ENCODE measurements at places on chromosomes 4 and X.
A peak's percentile ranks its signal among the peaks of the same experiment; 100 is the strongest.

DNA sequence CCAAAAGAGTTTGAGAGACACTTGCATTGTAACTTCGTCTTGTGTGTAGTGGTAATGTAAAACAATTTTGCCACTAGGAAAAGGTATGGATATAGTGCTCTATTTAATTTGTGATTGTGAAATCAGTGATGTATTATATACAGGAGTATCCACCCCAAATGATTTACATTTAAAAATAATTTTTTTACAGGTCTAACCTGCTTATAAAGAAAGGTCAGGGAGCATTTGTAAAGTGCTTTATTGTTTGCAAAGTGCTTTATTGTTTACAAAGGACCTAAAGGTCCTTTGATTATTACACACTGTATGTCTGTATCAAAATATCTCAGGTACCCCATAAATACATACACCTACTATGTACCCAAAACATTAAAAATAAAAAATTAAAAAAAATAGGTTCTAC lies 70.3 kb downstream of the DCK start:
- DNase-seq = no peak

DNA sequence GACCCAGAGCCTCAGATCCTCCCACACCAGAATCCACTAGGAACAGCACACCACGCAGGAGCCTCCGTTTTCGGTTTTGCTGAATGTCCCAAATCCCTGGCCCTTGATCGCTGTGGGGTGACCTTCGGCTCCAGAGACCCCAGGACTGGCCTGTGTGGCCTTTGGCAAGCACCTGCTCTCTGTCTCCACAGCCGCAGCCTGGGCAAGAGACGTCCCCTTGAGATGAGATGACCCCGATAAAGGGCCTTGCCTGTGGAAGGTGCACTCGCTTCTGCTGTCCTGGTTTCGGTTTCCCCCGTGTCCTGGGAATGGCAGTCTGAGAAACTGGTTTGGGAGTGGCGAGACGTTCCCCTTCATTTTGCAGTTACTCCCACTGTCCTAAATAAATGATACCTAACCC lies 9.6 kb downstream of the PSAPL1 start:
- DNase-seq = no peak

DNA sequence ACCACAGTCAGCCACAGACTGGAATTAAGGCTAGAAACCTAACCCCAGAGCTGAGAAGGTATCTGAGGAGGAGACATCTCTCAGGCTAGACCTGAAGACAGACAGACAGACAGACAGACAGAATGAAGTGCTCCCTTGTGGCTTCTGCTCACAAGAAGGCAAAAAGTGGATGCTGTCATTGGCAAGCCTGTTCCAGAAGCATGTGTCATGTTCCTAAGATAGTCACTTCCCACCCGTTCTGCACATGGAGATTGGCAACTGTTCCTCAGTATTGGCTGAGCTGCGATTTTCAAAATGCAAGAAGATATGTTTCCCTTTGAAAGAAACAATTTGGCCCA lies 166.4 kb downstream of the NSUN7 start:
- no peak for DNase-seq

- DNase-seq = no peak
Observed at GRCh38 chrX:44874420-44875184, 1.6 kb downstream of the KDM6A start.

- DNase-seq = no peak
Observed at GRCh38 chr4:113385281-113385899, 335.9 kb downstream of the ANK2 start.

GRCh38 chr4:13656569-13657405 lies 29.3 kb upstream of the BOD1L1 start:
- peak; percentile 43 for DNase-seq

- DNase-seq = no peak
Observed at GRCh38 chr4:54487491-54487890, 170.3 kb upstream of the KIT start.

GRCh38 chrX:57172544-57172943 lies 35.3 kb upstream of the SPIN2A start:
- no peak for DNase-seq

GRCh38 chr4:88690355-88690754 lies 7.3 kb downstream of the NAP1L5 start:
- no peak for DNase-seq

- DNase-seq = no peak
Observed at GRCh38 chrX:130801901-130802300, 101.1 kb downstream of the ENOX2 start.

DNA sequence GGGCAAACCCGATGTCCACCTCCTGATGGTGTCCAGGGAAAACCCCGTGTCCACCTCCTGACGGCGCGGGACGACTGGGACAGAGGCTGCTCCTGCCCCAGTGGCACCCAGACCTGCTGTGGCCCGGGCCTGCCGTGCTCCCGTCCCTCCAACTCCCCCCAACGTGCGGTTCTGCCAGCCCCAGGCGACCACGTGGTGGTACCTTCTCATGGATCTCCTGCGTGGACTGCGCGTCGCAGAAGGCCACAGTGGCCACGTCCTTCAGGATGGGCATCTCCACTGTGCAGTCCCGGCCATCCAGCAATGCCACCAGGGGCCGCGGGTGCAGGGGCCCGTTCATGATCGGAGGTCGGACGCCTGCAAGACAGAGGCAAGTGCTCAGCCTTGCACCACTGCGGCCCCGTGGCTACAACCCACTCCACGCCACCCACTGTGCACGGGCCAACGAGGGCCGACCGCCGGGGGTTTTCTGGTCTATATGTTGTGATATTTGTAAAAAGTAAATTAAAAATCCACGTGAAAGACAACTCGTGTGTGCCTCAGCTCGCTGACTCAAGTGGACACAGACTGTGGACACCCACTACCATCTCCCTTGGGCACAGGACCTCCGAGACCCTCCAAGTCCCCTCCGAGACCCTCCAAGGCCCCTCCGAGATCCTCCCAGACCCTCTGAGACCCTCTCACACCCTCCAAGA lies 10.8 kb downstream of the CTBP1 start:
- DNase-seq = no peak

DNA sequence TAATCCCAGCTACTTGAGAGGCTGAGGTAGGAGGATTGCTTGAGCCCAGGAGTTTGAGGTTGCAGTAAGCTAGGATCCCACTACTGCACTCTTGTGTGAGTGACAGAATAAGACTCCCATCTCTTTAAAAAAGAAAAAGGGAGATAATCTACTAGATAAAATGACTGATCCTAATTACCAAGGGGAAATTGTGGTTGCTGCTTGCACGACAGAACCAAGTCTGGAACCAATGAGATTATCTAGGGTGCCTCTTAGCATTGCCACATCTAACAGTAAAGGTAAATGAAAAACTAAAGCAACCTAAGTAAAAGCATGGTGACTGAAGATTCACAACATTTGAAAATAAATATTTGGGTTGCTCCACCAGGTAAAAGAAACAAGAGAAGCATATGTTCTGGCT lies 185.1 kb downstream of the PDHA2 start:
- DNase-seq = no peak

GRCh38 chr4:68658672-68659071 lies 11.8 kb downstream of the UGT2B15 start:
- DNase-seq = no peak

DNA sequence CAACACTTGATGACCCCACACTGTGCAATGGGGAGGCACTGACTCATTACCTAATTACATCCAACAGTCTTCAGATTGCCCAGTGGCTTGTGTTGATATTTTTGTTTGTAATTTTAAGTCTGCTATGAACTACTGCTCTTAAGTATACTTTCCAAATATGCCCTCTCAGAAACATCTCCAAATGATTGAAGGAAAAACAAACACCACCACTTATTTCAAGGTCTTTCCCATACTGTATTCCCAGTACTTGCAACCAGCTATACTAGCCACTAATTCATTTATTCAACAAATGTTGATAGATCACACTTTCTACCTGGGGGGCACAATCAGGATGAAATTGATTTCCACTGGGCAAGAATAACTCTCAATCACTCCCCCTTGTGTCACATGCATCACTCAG lies 302.2 kb upstream of the CPEB2 start:
- DNase-seq = no peak

- no peak for DNase-seq
Observed at GRCh38 chr4:3493720-3494461, 30.8 kb downstream of the DOK7 start.

DNA sequence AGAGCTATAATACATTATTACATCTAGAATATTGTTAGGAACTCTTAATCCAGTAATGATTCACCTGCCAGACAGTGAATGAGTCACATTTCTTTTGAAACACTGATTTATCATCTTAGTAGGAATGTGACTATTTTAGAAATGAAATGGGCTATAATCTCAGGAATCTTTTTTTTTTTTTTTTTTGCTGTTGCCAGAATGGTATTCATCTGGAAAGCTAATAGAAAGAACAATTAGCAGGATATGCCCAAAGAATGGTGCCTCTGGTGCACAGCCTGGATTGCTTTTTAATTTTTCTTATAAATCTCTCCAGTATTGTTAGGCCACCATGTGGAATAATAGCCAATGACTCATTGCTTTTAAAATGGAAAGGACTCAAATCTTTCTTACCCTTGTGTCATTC lies 181.1 kb upstream of the SMIM31 start:
- no peak for DNase-seq

DNA sequence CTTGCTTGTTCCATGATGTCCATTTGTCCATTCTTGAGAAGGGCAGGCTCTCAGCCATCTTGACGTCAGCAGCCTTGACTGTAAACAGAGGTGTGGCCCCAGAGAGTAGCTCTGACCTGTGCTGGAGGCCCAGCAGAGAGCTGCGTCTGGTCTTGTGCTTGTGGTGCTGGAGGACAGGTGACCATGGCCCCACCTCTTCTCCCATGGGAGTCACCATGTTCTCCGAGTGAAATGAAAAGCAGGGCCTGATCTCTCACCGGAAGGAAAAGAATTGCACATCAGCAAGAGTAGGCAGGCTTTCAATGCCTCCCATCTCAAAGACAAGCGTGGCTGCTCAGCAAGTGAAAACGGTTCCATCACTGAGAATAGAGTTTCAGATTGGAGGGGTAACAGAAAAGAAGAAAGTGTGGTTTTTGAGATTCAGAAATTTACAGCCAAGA lies 11.5 kb downstream of the PARM1 start:
- no peak for DNase-seq

GRCh38 chr4:176668324-176668723 lies 124.4 kb downstream of the VEGFC start:
- DNase-seq = no peak

- DNase-seq = no peak
Observed at GRCh38 chrX:154084449-154085300, 12.8 kb downstream of the MECP2 start.

DNA sequence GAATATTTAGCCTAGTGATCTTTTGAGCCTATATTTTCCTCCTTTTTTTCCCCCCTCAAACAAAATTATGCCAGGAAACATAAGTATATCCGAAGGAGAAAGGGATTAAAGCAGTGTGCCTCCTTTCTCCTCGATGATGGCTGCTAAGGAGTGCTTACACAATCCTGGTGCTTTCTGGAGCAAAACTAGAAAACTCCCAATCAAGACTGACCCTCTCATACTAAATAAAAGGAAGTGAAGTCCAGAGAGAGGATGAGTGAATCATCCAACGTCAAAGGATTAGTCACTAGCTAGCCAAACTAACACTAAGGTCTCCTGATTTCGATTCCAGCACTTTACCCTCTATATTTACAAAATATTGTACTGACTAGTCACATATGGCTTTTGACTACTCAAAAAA lies 146.8 kb downstream of the PPP3CA start:
- DNase-seq = no peak

DNA sequence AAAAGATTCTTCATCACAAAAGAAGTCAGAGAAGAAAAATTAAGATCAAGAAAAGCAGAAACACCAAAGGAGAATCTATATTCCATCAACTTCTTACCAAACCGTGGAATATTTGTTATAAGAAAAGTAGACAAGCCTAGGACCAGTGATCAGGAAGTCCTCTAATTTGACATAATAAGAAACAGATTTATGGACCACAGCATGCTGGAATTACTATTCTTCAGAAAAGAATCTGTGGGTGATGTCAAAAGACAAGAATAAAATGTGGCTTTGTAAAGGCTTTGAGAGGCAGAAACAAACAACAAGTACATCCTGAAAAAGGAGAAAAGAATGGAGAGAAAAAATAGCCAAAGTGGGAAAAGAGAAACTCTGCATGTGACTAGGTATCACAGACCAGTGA lies 123.3 kb downstream of the SLC10A7 start:
- no peak for DNase-seq

- no peak for DNase-seq
Observed at GRCh38 chrX:6456196-6456595, 78.7 kb downstream of the VCX3A start.

All from stimulated activated CD4-positive, alpha-beta T cell treated with anti-CD3 and anti-CD28 coated beads, Interleukin-12 subunit alpha, Interleukin-12 subunit beta, amount 100 ng/mL, for 24 hours (primary cell).